ENCODE measurements at places on chromosomes 11 and 22.

GRCh38 chr22:30989474-30989873 lies 20.4 kb downstream of the TUG1 start:
- no peak for DNase-seq

DNA sequence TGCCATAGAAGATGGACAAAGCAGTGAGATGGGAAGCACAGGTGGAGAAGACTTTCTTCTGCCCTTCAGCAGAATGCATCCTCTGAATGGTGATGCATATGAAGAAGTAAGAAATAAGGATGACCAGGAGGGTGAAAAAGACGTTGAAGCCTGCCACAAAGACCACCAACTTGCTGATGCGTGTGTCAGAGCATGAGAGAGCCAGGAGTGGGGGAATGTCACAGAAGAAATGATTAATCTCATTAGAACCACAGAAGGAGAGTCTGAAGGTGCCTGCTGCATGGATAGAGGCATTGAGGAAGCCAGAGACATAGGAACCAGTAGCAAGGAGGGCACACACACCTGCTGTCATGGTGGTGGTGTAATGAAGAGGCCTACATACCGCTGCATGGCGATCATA lies 550 bp downstream of the OR5B21 start:
- no peak for DNase-seq

- DNase-seq: no peak
Measured at GRCh38 chr11:76765863-76766350, 17.2 kb upstream of the TSKU start.

DNA sequence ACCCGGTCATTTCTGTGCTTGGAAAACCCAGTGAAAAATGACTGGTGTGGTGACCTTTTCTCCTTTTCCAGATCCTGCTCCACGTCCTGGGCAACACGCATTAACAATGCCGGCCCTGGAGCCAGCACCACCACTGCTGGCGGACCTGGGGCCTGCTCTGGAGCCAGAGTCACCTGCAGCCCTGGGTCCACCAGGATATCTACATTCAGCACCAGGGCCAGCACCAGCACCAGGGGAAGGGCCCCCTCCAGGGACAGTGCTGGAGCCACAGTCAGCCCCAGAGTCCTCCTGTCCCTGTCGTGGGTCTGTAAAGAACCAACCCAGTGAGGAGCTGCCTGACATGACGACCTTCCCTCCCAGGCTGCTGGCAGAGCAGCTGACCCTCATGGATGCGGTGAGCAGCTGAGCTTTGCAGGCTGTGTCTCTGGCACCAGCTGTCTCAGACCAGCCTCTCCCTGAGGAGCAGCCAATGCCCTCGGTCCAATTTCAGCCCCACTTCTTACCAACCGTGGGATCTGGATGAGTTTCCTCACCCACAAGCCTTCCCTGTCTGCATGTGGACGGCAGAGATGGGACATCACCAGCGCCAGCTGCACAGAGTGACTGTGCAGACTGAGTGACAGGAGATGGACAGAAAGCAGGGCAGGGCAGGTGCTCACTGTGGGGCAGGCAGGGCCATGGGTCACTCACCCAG lies 1.9 kb downstream of the RGL4 start:
- DNase-seq: no peak

DNA sequence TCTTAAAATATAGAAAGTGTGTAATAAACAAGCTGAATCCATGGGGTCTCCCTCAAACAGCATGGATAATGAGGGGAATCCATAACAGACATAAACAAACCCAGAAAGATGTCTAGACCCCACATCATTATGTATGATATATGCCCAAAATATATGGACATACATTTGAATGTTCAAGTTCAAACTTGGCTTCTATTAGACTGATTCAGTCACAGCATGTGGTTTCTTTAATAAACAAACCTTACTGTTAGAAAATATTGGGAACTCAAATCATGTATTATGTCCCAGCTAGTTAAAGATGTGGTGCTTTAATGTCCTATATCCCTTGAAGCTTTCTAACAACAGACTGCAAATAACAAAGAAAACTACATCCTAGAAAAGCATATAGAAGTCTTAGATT lies 228.6 kb downstream of the SOX6 start:
- DNase-seq: no peak

DNA sequence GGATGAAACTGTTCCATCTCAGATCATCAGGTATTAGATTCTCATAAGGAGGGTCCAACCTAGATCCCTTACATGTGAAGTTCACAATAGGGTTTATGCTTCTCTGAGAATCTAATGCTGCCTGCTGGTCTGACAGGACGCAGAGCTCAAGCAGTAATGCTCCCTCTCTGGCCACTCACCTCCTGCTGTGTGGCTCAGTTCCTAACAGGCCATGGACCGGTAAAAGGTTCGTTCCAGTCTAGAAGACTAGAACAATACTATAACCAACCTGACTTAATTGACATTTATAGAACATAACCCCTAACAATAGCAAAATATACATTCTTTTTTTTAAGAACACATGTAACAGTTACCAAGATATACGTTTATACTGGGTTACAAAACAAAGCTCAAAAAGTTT lies 45.8 kb downstream of the ATG16L2 start:
- DNase-seq: no peak

GRCh38 chr11:118537409-118537980 lies 6.5 kb downstream of the TMEM25 start:
- no peak for DNase-seq

DNA sequence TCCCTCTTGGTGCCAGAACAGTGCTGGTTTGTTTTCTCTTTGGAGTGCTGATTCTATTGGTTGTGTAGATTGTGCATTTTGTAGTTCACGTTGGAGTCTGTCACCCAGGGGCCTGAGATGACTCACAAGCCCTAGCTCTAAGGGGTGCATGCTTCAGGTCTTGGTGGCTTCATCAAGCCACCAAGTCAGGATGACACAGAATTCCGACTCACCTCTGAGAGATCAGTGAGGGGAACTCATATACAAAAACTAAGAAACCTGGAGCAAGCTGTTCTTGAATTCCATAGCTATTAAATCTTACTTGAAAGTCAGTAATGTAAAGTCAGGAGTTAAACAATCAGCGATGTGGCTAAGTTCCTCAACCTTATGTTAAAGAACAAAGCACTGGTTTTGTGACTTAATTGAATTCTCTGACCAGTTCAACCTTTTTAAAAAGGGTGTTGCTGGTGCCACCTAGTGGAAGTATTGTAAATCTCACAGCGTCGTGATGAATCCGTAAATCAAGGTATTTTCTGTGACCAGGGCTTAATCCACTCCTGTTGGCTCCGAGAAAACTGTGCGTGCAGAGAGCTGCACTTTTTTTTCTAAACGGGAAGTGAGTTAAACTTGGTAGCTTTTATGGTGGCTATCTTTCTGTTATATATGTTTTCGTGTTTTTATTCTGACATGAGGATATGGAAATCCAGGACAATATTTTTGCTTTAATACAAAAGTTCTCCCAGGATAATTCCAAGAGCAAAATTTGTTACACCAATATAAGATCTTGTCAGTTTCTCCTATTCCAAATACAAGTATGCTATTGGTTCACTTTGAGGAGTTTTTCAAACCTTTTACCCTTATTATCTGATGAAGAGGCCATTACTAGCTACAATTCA lies 14.6 kb downstream of the MMP13 start:
- DNase-seq: no peak

GRCh38 chr11:121520243-121521144 lies 67.7 kb upstream of the SORL1-AS1 start:
- DNase-seq: no peak

DNA sequence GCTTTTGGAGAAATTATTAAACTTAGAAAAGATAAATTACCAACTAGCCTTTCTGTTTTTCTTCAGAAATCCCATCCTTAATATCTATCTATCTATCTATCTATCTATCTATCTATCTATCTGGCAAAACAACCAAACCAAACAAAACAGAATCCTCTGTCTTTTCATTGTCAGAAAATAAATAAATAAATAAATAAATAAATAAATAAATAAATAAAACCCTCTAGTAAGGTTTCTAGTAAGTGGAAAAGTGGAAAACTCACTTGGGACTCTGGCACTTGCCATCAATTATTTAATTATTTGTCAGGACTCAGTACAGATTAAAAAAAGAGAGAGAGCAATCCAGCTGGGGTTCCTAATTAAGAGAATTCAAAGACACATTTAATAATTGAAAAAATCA lies 556.2 kb upstream of the CHORDC1 start:
- DNase-seq: no peak

DNA sequence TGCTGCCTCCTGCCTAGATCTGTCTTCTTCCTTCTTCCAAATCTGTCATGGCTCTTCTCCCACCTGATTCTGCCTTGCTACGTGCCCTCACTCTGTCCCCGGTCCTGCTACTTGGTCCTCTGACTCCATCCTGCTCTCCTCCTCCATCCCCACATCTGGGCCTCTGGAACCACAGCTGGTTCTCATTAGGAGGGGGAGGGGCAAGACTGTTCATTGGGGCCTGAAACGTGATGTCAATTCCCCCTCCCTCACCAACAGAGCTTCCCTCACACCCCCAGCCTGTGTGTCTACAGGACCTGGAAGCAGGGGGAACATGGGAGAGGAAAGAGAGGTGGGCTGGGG lies 9.1 kb downstream of the DCHS1 start:
- DNase-seq: no peak

GRCh38 chr22:22865311-22866072 lies 22.1 kb upstream of the IGLL5 start:
- no peak for DNase-seq

- no peak for DNase-seq
Measured at GRCh38 chr11:126352934-126353801, 2.3 kb upstream of the ST3GAL4 start.

GRCh38 chr11:69215216-69215615 lies 59.5 kb downstream of the SMIM38 start:
- DNase-seq: no peak

DNA sequence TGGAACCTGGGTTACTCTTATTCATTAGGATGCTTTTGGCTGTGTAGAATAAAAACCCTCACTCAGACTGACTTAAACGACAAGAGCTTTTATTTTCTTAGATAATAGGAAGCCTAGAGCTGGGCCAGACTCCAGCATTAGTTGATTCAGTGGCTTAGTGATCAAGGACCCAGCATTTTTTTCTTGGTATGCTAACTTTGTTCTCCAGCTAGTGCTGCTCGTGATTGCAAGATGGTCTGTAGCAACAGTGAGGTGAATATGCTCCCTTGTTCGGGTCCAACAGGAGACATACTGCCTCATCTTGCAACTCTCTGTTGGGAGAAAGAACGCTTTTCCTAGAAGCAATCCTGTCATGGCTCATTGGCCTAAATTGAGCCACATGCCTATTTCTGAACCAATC lies 33.4 kb downstream of the INSC start:
- DNase-seq: no peak

DNA sequence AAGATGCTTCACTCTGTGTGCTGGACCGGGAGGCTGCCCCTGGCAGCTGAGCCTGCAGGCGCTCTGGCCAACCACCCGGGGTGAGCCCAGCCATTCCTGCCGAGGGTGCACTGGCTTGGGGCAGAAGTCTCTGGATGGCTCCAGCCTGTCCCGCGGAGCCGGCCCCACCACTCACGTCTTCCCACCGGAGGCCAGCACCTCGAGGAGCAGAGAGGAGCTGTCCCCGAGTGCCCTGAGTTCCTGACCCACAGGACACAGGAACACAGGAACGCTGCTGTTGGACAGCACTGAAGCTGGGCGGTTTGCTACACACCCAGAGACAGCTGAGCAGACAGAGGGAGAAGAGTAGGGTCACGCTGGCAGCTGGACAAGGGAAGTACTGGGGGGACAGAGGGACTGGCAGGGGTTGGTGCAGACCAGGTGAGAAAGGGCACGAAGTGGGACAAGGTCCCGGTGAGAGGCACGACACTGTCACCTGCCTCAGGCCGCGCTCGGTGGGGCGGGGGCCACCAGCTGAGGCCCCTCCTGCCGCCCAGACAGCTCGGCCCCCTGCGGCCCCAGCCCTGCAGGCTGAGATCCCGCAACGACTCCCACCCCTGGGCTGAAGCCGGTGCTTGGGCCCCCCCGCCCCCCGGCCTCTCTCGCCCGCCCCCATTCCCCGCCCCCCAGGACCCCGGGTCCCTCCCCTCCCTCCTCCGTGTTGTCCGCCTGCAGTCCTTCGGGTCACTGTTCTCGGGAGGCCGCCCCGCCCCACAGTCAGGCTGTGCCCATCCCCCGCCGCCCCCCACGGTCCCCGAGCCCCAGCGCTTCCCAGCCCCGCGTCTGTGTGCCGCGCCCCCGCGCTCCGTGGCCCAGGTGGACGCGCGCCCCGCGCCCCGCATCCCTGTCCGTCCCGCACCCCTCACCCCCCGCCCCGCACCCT lies 624 bp upstream of the B4GALNT4 start:
- DNase-seq: no peak

DNA sequence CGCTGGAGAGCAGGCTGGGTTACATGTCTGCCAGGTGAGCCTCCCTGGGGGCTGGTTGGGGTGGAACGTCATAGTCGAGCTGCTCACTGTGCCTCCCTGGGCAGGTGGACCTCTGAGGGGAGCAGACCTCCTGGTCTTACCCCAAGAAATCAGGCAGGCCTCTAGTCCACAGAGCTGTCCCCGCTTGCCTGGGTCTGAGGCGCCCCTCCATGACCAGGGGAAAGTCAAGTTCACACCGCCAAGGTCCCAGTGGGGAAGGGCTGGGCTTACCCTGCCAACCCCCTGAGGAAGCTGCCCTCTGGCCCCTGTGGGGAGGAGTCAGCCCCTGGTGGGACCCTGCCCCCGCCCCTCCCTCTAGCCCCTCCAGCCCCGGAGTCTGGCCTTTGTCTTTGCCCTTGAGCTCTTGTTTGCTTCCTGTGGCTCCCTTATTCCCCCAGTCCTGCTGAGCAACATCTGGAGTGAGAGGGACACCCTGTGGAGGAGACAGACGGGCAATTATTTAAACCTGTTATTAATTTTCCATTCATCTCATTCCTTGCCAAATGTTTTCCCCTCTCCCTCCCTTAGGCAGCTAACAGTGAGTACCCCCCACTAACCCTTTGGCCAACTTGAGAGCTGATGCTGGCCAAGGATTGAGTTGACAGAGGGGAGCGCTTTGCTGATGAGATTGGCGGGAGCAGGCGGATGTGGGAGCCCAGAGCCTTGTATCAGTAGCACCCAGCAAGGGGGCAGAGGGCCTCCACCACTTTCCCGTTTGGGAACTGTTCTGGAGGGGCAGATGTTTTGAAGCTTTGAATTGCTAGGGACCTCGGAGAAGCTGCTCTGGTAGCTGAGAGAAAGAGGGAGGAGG lies 83.4 kb downstream of the CEP164 start:
- no peak for DNase-seq

- no peak for DNase-seq
Measured at GRCh38 chr22:30717331-30717921, 22.8 kb downstream of the OSBP2 start.

DNA sequence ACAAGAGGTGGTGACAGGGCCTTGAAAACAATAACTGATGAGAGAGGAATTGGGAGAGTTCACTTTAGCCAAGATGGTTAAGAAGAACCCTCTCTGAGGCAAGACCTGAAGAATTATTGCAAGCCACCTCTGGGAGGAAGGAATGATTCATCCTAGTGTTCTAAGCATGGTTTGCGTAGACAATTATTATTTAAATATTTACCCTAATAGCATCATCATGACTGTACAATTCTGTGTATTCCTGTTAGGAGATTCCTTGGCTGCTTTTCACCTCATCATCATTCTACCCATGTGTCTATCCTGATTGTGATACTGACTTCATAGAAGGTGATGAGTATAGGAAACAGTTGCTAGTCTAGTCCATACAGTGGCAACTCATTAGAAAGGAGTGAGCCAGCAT lies 264.4 kb downstream of the DDX10 start:
- DNase-seq: no peak

- DNase-seq: no peak
Measured at GRCh38 chr11:110891411-110891810, 179.2 kb upstream of the ARHGAP20 start.

GRCh38 chr22:21108379-21109115 lies 62.8 kb downstream of the LRRC74B start:
- DNase-seq: no peak

Data from stimulated activated CD4-positive, alpha-beta T cell treated with anti-CD3 and anti-CD28 coated beads, Interleukin-15, amount 100 ng/mL, for 1 hour (primary cell).